Activated CD4-positive, alpha-beta memory T cell treated with anti-CD3 and anti-CD28 coated beads for 36 hours (primary cell): ENCODE measurements at places on chromosomes 1 and 21. TPM values are rescaled to one million over a fixed set of nuclear protein-coding genes. Genes with fewer than 3 reads are reported as not detected.

DNA sequence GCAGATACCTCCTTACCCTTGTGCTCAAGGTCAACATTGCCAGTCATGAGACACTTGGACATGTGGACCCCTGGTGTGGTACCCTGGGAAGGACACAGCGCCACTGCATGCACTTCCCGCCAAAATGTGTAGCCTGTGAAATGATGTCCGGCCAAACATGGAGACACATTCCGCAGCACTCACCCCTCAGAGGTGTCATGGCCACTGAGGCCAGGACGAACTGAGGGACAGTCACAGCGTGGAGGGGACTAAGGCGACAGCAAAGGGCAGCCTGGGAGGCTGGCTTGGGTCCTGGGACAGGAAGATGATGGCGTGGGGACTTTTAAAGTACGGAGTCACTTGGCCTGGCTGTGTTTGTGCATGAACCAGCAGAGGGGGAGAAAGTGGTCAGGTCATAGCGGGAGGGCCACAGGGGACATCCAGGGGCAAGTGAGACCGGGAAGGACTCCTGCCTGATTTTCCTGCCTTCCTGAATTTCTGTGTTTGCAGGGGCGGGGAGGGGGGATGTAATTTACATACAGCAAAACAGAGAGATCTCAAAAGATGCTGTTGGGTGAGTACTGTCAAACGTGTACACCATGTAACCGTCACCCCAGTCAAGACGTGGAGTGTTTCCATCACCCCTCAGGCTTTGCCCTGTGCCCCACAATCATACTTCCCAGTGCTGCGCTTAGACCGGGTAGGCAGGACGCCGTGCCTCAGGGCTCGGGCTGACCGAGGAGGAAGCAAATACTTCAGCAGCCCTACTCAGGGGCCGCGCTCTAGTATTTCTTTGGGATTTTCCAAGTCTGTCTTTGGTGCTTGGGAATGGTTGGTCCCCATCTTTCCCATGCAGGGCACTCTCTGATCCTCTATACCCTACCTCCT lies 45.2 kb downstream of the WDR4 start:
- no peak for DNase-seq

DNA sequence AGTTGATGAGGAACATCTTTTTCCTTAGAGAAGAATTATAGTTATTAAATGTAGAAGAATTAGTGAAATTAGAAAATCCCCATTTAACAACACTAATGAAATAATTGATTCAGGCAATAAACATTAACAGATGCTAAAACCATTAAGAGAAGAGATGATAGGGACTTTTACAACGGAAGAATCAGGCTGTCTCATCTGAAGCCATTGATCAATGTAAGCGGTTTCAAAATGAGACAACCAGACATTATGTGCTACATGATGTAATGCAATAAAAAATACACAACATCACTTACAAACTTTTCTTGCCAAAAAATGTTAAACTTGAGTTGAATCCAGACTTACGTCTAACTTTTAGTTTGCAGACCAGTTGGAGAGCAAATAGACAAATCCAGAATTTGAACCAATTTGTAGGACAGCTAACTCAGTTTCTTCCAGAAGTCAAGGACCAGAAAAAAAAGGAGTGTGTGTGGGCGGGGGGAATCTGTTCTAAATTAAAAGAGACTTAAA lies 165.4 kb upstream of the DPT start:
- peaks cover 25% of the 10 kb centered on the region for H3K27me3 ChIP-seq
- DNase-seq, result no peak
- H3K36me3 ChIP-seq, result no peaks in the 10 kb centered on the region
- no peak overlapping the region for H3K4me3 ChIP-seq

GRCh38 chr21:35850029-35850428 lies 210.3 kb downstream of the SETD4 start:
- no peaks in the 10 kb centered on the region for H3K36me3 ChIP-seq
- no peak for DNase-seq
- H3K27ac ChIP-seq, result no peak overlapping the region
- H3K27me3 ChIP-seq, result peaks cover 9% of the 10 kb centered on the region
- H3K4me1 ChIP-seq, result no peaks in the 10 kb centered on the region

LRRC53 gene
- not detected for total RNA-seq

- H3K36me3 ChIP-seq, result no peaks in the 10 kb centered on the region
- no peak overlapping the region for H3K4me3 ChIP-seq
- peaks cover 19% of the 10 kb centered on the region for H3K4me1 ChIP-seq
- H3K27ac ChIP-seq, result no peak overlapping the region
- H3K27me3 ChIP-seq, result no peaks in the 10 kb centered on the region
Observed at GRCh38 chr1:51299185-51299885, 31.0 kb downstream of the TTC39A start.

DNA sequence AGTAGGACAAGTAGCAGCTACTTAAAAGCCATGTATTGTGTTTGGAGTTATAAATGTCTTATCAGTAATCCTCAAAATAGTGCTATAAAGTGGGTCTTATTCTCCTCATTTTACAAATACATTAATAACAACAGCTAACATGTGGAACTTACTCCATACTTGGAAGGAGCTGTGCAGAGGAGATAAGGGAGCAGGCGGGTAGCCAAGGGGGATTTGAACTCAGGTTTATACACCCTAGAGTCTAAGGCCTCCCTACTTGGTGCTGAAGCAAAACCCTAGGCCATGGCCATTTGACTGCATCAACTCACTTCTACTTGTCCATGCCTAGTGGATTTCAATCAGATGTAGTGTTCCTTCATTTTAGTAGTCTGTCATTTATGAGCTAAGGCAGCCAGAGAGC lies 72.1 kb downstream of the LMO4 start:
- no peak for DNase-seq
- no peaks in the 10 kb centered on the region for H3K36me3 ChIP-seq
- peaks cover 4% of the 10 kb centered on the region for H3K27me3 ChIP-seq
- peaks cover 20% of the 10 kb centered on the region for H3K4me1 ChIP-seq
- H3K4me3 ChIP-seq, result no peak overlapping the region

- H3K4me3 ChIP-seq, result peak overlapping the region; percentile 59
- peak overlapping the region; percentile 98 for H3K27ac ChIP-seq
- H3K27me3 ChIP-seq, result no peaks in the 10 kb centered on the region
- no peak for DNase-seq
Observed at GRCh38 chr1:198649232-198649967, 10.6 kb downstream of the PTPRC start.

DNA sequence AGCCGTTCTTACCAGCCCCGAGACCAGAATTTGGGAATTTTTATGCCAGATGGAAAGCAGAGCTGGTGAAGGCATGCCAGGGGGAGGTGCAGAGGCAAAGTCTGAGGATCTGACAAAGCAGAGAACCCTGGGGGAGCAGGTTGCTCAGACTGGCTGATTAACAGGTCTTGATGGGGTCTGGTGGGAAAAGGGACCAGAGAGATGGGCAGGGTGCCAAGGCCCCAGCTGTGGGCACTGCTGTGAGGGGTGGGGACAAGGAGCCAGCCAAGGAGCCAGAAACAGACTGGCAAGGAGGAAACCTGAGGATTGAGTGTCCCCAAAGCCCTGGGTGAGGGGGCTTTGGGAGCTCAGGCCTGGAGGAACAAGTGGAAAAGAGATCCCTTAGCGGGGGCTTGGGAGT lies 21.4 kb downstream of the RPS6KA1 start:
- H3K4me3 ChIP-seq, result no peak overlapping the region
- H3K27me3 ChIP-seq, result no peaks in the 10 kb centered on the region
- H3K4me1 ChIP-seq, result peaks cover 35% of the 10 kb centered on the region
- no peak for DNase-seq
- H3K27ac ChIP-seq, result peak overlapping the region; percentile 13

SPRR3 gene
- not detected for total RNA-seq

DNA sequence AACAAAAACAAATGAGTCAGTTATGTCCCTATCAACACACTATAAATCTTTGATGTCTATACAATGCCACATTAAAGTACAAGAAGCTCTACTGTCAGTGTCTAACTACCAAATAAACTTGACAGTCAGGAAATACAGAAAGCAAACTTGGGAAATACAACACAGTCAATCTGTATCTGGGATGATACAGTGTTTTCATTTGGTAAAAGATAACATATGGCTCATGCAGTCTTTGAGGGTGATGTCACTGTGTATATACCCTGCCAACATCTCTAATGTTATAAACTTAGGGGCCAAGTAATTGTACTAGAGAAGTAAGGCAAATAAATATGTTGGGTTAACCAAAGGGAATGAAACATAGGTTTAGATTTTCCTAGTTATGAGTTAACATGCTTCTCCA lies 552.5 kb upstream of the ADAMTS5 start:
- no peaks in the 10 kb centered on the region for H3K27me3 ChIP-seq
- no peaks in the 10 kb centered on the region for H3K36me3 ChIP-seq
- no peak overlapping the region for H3K27ac ChIP-seq
- no peak for DNase-seq
- no peaks in the 10 kb centered on the region for H3K4me1 ChIP-seq

GRCh38 chr1:37753473-37754321 lies 11.2 kb downstream of the EPHA10 start:
- no peaks in the 10 kb centered on the region for H3K36me3 ChIP-seq
- peaks cover 28% of the 10 kb centered on the region for H3K4me1 ChIP-seq
- H3K4me3 ChIP-seq, result peak overlapping the region; percentile 57
- H3K27me3 ChIP-seq, result peaks cover 37% of the 10 kb centered on the region
- DNase-seq, result peak; percentile 13

DNA sequence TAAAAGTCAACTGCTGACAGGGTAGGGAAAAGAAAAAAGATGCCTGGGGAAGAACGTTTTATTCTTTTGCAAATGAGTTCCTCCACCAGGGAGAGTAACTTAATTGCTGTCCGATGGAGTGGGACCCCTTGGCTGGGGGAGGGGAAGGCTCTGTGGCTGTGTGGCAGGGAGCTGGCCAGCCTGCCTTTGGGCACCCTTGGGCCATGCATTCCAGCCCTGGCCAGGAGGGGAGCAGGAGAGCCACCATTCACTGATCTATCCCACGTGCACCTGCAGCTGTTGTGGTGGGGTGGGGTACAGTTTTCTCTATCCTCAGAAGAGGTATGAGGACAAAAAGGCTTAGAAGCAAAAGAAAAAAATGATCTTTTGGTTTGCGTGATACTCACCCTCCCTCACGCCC lies 116.9 kb downstream of the KCNK1 start:
- H3K27me3 ChIP-seq, result no peaks in the 10 kb centered on the region
- no peak for DNase-seq
- no peaks in the 10 kb centered on the region for H3K4me1 ChIP-seq
- no peak overlapping the region for H3K27ac ChIP-seq
- no peaks in the 10 kb centered on the region for H3K36me3 ChIP-seq

- no peak overlapping the region for H3K27ac ChIP-seq
- H3K36me3 ChIP-seq, result peaks cover 10% of the 10 kb centered on the region
- peaks cover 10% of the 10 kb centered on the region for H3K4me1 ChIP-seq
- H3K27me3 ChIP-seq, result no peaks in the 10 kb centered on the region
- no peak overlapping the region for H3K4me3 ChIP-seq
Observed at GRCh38 chr1:246617768-246618167, 51.5 kb downstream of the CNST start.

DNA sequence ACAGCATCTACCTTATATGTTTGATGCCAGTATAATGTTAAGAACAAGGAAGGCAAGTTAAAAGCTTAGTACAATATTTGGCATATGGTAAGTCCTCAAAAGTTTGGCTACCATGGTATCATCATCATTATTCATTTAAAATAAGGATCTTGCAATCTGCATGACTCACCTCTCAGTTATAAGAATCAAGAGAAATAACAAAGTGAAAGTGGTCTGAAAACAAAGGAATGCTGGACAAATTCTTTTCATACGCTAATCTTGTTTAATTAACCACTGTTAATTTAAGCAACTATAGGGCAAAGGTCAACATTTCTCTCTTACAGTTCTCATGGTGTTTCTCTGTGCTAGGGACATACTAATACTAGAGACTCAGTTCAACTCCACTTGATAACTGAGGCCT lies 13.0 kb upstream of the CLDN19 start:
- no peak overlapping the region for H3K4me3 ChIP-seq
- no peaks in the 10 kb centered on the region for H3K4me1 ChIP-seq
- peaks cover 61% of the 10 kb centered on the region for H3K36me3 ChIP-seq
- no peak for DNase-seq
- H3K27me3 ChIP-seq, result no peaks in the 10 kb centered on the region
- H3K27ac ChIP-seq, result no peak overlapping the region

GRCh38 chr1:33301273-33301984 lies 19.5 kb downstream of the A3GALT2 start:
- peaks cover 7% of the 10 kb centered on the region for H3K27me3 ChIP-seq
- DNase-seq, result no peak
- peaks cover 5% of the 10 kb centered on the region for H3K36me3 ChIP-seq

DNA sequence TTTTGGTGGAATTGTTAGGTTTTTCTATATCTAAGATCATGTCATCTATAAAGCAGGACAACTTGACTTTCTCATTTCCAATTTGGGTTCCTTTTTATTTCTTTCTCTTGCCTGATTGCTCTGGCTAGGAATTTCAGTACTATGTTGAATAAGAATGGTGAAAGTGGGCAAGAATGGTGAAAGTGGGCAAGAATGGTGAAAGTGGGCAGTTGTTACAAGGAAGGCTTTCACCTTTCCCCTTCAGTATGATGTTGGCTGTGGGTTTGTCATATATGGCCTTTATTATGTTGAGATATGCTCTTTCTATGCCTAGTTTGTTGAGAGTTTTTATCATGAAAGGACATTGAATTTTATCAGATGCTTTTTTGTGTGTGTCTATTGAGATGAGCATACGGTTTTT lies 64.5 kb downstream of the XPR1 start:
- H3K4me3 ChIP-seq, result no peak overlapping the region
- H3K27ac ChIP-seq, result no peak overlapping the region
- H3K27me3 ChIP-seq, result no peaks in the 10 kb centered on the region
- peaks cover 44% of the 10 kb centered on the region for H3K36me3 ChIP-seq
- no peak for DNase-seq
- peaks cover 9% of the 10 kb centered on the region for H3K4me1 ChIP-seq

DNA sequence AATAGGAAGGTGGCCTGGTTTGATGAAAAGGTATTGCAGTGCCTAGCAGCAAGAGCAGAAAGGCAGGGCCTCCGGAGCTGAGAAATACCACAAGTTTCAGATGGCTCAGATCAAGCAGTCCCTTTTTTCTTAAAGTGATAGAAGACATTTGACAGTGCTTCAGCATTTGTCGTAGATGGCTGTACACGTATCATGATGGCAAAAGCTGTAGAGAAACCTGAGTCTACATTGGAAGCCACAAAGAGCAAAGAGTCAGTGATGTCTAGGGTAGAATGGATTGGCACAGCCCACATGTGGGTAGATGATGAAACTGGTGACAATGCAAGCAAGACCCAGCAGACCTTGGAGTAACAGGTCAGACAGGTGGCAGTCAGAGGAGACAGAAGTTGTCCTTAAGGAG lies 101.3 kb upstream of the ARTN start:
- H3K4me1 ChIP-seq, result peaks cover 45% of the 10 kb centered on the region
- H3K36me3 ChIP-seq, result peaks cover 14% of the 10 kb centered on the region
- DNase-seq, result peak; percentile 42
- no peaks in the 10 kb centered on the region for H3K27me3 ChIP-seq
- no peak overlapping the region for H3K4me3 ChIP-seq

- H3K36me3 ChIP-seq, result peaks cover 29% of the 10 kb centered on the region
- no peak overlapping the region for H3K4me3 ChIP-seq
- no peak overlapping the region for H3K27ac ChIP-seq
- no peak for DNase-seq
Observed at GRCh38 chr1:125086611-125087010, 3901.8 kb downstream of the SRGAP2C start.

DNA sequence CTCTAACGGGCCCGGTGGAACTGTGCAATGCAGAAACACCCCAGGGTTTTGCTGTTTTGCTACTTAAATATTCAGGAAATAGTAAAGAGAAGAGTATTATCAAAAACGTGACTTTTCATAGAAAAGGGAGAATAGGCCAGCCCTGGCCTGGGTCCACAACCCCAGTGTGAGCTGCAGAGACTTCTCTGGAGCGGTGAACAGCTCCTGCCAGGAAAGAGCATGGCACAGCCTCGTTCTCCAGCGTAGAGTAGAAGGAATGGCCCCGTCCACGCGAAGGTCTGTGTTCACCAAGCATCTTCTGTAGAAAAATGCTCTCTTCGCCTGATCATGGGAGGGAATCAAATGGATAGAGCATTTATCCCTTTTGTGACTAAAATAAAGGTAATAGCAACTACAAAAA lies 51.4 kb downstream of the PDE9A start:
- H3K36me3 ChIP-seq, result no peaks in the 10 kb centered on the region
- H3K27ac ChIP-seq, result no peak overlapping the region
- no peaks in the 10 kb centered on the region for H3K4me1 ChIP-seq
